Right renal cortex interstitium (tissue), 3 donors: ENCODE measurements at places on chromosomes 7 and 10. TPM values are rescaled to one million over a fixed set of nuclear protein-coding genes. Genes with fewer than 3 reads are reported as not detected.

DNA sequence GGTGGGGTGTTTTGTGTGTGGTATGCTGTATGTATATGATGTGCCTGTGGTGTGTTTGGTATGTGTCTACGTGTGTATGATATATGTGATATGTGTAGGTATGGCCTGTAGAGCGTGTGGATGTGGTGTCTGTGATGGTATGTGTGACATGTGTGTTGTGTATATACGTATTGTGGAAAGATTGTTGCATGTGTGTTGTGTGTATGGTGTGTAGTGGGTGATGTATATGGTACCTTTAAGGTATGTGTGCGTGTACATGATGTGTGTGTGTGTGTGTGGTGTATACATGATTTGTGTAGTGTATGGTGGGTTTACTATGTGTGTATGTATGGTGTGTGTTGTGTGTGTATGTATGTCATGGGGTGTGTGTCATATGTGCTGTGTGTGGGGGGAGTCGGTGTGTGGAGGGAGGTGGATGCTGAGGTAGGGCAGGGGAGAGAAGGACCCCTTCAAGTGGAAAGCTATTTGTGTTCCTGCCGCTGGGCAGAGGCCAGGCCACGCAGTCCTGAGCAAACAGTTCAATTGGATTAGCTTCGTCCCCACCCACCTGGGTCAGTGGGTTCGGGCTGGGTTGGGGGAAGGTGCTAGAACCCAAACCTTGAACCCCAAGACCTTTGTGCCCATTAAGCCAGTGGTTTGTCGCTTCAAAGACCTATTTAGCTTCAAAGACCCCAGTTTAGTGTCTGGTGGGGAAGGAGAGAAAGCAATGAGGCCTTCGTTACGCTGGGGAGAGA is 1.9 kb upstream of the TRPV6 start:
- no peak for DNase-seq

DNA sequence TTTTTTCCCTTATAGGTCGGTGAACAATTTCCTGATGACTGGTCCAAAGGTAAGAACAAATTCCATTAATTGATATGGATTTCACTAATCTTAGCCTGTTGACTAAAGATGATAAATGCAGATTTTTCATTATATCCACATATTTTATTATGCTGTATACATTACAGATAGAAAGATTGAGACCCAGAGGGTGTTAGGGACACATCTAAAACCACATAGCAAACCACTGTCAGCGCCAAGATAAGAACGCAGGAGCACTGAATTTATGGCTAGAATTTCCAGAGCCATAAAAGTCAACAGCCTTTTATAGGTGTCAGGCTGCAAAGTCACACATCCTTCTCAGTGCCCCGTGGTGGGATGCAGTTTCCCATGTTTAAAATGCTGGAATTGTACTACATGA is 16.2 kb downstream of the WNT8B start:
- DNase-seq, result no peak

DNA sequence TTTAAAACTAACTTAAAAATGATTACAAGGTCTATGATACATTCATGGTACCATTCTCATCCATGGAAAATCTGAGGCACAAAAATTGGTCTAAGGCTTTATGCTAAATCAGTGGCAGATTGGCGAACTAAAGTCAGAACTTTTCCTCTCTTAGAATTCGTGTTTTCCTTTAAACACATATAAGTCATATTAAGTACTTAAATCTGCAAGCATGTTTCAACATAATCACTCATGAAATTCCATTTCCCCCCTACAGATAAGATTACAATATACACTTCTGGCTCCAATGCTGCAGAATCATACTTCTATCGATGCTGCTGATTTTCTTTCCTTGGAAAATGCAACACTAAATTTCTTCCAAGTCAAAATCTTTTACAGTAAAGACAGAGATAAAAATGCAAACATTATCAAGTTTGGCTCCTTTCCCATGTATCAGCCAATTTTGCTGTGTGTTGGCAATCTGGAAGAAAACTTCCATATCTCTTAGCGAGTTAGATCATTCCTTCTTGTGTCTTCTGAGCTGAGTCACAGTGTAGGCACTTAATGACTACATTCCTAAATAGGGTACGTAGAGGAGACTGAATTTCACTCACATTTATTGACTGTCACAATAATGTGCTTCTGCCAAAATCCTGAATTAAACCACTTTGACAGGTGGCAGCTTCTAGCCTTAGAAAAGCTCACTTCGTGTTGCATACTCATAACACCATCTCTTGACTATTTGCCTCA is 76.4 kb upstream of the LRRC17 start:
- no peak for DNase-seq

- no peak for DNase-seq
Measured at GRCh38 chr7:115106316-115106715, 184.4 kb downstream of the MDFIC start.

DNA sequence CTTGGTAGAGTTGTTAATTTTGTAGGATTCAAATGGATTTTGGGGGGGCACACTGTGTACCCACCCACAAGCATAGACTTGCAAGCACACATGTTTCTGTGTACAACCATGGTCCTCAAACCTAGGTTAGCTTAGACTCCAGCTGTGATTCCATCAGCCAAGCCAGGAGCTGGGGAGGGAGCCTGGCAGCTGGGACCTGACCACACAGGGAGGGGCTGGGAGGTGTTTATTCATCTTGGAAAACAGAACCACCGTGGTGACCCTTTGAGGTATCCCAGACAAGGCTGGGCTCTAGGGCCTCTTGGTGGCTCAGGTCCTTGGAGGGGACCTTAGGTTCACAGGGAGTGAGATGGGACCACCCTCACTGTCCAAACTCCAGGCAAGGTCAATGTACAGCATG is 410.3 kb downstream of the NEBL start:
- no peak for DNase-seq

GRCh38 chr7:20892776-20893175 is 106.1 kb upstream of the SP8 start:
- peak; percentile 5 for DNase-seq

GRCh38 chr7:124489925-124490324 is 275.7 kb downstream of the GPR37 start:
- DNase-seq, result no peak

- DNase-seq, result no peak
Measured at GRCh38 chr7:47666164-47666862, 84.4 kb upstream of the TNS3 start.

DNA sequence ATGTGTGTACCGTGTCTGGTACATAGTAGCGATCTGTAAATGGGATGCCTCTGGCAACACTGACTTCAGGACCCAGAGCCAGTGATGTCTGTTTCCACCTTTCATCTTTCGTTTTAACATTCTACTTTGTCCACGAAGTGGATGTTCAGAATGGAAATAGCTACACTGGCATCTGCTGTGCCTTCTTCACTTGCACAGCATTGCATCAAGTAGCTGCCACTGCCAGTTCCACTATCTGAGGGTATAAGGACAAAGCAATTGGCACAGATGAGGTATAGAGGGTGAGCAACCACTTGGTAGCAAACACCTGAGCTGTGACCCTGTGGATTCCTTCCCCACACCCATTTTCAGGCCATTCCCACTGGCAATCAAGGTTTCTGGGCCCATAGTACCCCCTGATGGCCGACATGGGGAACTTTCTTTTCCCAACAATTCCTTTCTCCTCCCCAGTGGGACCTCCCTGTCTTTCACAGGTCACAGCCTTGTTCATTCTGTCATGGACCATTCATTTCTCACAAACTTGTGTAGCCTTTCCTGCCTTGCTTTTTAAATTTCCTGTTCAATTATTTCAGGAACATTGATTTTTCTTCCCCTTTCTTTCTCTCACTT is 4.0 kb downstream of the ITGA8 start:
- no peak for DNase-seq

- DNase-seq, result no peak
Measured at GRCh38 chr7:46754140-46754720, 827.7 kb downstream of the TNS3 start.

The PILRA gene
- 3.5 TPM for polyA plus RNA-seq
